ENCODE measurements at places on chromosomes 3 and 15. TPM values are rescaled to one million over a fixed set of nuclear protein-coding genes. Genes with fewer than 3 reads are reported as not detected.

DNA sequence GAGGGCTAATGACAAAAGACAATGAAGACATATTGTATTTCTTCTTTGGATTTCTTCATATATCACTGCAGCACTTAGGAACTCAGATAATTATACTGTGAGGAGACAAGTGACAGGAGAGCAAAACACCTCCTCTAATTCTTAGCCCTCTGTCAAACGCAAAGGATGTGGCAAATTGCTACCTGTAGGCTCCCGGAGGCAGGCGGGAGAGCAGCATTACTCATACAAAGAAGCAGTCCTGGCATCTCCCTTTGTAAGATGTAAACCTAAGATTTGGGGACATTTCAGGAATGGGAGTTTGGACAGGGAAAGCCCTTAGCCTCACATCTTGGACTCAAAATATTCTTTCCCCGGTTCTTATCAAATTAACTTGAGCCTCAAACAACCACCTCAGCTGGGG is 460.8 kb downstream of the SOX2 start:
- H3K4me3 ChIP-seq, result no peak overlapping the region
- peaks cover 7% of the 10 kb centered on the region for H3K4me1 ChIP-seq
- no peaks in the 10 kb centered on the region for H3K36me3 ChIP-seq
- no peak for DNase-seq
- H3K27me3 ChIP-seq, result no peaks in the 10 kb centered on the region

GRCh38 chr15:63712828-63713520 is 115.8 kb downstream of the FBXL22 start:
- H3K4me3 ChIP-seq, result no peak overlapping the region
- H3K36me3 ChIP-seq, result peaks cover 4% of the 10 kb centered on the region
- H3K4me1 ChIP-seq, result 0 out of 2 replicates have a peak, but pooled peaks cover 2% of the 10 kb centered on the region
- DNase-seq, result no peak
- H3K27ac ChIP-seq, result no peak overlapping the region

Gene RSRC1
- 27.9 TPM for total RNA-seq

DNA sequence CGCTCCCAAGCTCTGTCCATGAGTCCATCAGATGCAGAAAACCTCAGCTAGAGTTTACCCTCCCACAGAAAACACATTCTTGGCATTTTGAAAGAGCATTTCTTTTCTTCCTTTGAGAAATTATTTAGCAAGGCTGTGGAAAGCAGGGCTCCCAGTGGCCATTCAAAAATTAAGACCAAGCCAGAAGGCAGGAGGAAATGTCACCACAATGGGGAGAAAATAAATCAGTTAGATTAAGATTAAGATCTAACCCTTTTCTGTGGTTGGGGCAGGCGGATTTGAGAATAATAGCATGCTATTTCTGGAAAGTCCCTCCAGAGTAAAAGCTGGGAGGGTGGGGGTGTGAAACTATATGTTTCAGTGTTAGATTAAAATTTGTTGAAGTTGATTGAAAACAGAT is 20.2 kb downstream of the LRIG1 start:
- no peaks in the 10 kb centered on the region for H3K27me3 ChIP-seq
- peaks cover 45% of the 10 kb centered on the region for H3K4me1 ChIP-seq
- no peak overlapping the region for H3K4me3 ChIP-seq

- no peaks in the 10 kb centered on the region for H3K27me3 ChIP-seq
- H3K4me3 ChIP-seq, result no peak overlapping the region
- H3K36me3 ChIP-seq, result no peaks in the 10 kb centered on the region
- no peak overlapping the region for H3K27ac ChIP-seq
Measured at GRCh38 chr3:111810909-111811308, 48.2 kb upstream of the PHLDB2 start.

Gene ZNF385D
- total RNA-seq, result 11.2 TPM

Gene TMEM44
- 15.4 TPM for total RNA-seq

DNA sequence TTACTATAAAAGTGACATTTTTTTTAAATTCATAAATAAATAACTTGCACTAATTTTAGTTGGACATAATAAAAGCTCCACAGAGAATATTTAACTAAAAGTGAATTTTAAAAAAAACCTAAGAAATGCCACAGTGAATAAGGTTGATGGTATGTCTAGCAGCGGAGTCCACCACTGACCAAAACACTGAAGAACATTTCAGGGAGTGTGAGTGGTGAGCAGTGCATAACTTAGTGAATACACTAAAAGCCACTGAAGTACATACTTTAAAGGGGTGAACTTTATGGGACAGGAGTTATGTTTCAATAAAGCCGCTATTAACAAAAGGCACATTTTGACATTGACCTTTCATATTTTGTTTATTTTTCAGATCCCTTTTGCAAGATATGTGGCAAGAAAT is 32.3 kb downstream of the SRP14 start:
- no peak for DNase-seq
- H3K4me3 ChIP-seq, result no peak overlapping the region
- H3K27ac ChIP-seq, result no peak overlapping the region
- H3K27me3 ChIP-seq, result no peaks in the 10 kb centered on the region
- no peaks in the 10 kb centered on the region for H3K4me1 ChIP-seq
- H3K36me3 ChIP-seq, result peaks cover 78% of the 10 kb centered on the region

Gene SKIL
- total RNA-seq, result 266 TPM
